ENCODE measurements at places on chromosomes 2 and 18.

- DNase-seq = peak; percentile 61
Measured at GRCh38 chr18:72871091-72871490, 3.3 kb upstream of the NETO1 start.

DNA sequence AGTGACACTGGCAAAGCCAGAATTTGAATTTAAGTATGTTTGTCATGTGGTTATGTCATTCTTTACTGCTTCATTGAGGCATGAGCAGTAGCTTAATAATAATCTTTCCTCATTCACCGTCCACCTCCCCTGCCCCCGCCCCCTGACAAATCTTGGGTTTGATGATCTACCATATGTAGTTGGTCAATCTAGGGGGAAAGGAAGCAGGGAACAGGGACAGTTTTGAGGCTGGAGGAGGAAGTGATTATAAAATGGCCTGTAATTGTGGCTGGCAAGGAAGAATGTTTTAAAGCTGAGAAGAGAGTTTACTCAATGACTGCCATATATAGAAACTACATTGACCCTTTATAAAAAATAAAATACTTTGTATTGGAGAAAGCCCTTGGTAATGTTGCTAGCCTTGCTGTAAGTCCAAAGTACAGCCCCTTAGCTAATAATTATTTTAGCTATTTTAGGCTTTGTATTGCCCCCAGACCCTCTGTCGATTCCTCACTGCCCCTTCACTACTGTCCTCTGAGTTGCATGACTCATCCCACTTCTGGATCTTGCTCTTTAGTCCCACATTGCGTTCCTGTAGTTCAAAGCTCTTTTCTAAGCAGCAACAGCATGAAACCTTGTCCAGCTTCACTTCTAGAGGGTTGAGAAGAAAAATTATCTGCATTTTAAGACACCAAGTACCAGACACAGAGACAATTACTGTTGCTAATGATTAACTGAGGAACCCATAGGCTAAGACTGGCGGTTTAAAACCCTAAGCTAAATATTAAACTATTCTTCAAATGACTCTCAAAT is 38.4 kb downstream of the PELI1 start:
- no peak for DNase-seq

GRCh38 chr2:226122041-226122440 is 677.6 kb downstream of the IRS1 start:
- no peak for DNase-seq

DNA sequence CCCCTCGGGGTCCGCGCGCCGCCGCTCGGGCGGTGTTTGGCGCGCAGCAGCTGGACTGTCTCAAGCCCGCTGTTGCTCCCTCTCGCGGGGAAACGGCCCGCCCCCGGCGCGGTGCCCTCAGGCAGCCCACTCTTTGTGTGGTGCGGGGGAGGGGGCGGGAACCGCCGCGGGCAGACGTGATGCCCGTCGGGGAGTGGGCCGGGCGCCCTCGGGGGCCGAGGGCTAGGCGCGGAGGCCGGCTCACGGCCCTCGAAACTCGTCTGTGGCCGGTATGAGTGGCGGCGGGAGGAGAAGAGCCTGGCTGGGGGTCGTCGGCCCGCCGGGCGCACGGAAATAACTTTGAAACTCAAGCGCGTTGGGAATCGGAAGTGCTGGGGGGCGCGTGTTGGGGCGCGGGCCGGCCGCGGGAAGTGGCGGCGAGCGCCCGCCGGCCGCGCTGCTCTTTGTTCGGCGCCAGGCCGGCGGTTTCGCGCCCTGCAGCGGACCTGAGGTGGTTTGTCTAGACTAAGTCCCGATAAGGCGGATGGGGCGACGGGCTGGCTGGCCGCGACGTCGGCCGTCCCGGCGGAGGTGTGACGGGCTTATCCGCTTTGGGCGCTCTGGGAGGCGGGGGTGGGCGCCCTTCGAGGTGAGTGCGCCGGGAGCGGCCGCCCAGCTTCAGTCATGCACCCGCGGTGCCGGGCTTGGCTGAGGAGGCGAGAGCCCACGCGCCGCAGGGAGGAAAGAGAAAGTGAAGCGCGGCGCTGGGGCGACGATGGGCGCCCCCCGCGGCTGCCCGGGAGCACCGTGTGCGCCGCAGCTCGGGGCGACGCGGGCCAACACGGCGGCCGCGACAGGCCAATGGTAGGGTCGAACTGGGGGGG is 679 bp downstream of the PTMA start:
- peak; percentile 48 for DNase-seq

DNA sequence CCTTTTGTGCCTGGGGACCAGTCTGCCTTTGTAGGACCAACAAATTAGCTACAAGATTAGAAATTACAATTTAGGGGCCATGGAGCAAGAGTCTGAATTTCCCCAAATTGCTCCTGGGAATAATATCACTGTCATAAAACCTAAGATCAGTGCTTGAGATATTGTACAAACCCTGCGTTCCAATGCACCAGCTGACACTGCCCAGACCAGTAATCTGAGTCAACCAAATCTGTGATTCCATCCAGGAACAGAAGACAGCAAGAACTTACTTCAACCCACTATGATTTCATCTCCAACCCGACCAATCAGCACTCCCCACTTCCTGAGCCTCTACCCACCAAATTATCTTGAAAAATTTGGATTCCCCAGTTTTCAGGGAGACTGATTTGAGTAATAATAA is 1305.0 kb upstream of the NRXN1 start:
- DNase-seq = peak; percentile 43

DNA sequence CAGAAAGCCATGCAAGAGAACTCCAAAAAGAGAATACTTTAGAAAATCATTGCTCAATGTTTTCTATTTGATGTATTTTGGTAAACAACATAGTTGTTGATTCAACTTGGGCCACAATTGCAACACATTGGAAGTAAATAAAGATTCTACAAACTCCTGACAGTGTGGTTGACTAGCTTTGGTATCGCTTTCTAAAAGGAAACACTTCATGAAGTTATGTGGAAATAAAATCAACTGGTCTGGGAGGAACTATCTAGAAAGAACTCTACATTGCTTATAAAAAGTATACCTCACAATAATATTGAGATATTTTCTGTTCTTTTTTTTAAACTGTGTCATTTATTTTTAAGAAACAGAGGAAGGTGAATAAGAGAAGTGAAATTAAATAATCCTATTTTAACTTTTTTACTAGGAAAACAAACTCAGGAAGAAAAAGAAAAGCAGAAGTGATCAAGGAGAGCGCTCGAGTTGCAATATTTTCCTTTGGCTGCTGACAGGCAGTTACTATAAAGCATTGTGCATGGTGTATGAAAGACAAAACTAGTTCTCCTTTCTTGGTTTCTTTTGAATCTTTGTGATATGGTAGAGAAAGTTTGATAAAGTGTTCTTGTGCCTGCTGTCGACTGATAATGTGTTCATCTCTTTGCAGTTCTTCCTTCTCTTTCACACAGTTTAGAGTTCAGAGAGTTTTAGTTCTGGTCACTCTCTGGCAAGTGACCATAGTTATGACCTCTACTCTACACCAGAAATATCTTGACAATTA is 3.0 kb downstream of the DHRS9 start:
- DNase-seq = no peak

DNA sequence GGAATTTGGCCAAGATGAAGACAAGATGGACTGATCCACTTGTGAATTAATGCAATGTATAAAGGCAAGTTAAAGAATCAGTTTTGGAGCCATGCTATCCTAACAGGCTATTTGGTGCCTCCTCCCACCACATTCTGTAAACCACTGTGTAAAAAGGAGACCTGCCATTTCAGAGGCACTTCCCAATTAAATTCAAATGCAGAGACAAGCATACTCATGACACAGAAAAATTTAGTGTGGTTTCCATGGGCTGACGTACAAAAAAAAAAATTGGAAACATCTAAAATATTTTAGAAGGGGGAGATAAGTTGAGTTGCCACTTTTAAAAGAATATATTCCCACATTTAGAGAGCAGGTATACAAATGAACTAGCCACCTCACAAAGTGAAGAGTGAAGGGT is 112.1 kb downstream of the TCF4 start:
- DNase-seq = no peak

DNA sequence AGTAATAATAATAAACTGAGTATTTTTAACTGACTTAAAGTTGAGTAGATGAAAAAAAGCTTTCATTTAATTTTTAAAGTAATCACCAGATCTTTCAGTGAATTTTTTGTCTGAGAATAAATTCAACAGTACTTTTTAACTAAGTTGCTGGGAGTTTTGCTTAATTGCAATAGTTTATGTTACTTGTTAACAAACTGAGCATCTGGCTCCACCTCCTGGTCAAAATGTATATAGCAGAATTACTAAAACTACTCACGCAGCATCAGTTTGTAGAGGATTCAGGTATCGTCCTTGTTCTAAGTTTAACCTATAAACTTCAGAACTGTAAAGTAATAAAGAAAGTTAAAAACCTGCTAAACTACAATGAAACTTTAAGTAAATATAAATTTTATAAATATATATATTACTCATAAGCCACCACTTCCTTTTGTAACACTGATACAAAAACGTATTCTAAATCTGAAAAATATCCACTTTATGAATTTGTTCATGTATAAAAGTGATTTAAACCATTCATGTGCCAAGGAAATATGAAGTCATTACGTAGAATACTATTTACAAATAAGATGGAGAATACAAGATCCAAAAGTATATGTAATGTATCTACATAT is 21.3 kb downstream of the NOL10 start:
- DNase-seq = peak; percentile 80

DNA sequence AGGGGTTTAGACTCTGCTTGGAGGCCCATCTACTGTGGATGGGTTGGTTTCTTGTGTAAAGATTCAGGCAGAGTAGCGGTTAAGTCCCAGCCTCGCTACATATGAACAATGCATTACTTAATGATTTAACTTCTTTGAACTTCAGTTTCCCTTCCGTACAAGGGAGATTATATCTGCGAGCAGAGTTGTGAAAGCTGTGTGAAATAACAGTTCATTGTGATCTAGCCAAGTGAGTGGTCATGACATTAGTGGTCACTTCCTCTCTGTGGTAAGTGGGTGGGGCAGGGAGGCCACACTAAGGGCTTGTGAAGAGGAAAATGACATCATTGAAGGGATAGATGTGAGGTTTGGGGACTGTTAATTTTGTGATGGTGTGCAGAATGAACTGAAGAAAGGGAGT is 14.1 kb upstream of the MEX3C start:
- DNase-seq = peak; percentile 96

- no peak for DNase-seq
Measured at GRCh38 chr2:118325321-118325955, 237.2 kb downstream of the INSIG2 start.

DNA sequence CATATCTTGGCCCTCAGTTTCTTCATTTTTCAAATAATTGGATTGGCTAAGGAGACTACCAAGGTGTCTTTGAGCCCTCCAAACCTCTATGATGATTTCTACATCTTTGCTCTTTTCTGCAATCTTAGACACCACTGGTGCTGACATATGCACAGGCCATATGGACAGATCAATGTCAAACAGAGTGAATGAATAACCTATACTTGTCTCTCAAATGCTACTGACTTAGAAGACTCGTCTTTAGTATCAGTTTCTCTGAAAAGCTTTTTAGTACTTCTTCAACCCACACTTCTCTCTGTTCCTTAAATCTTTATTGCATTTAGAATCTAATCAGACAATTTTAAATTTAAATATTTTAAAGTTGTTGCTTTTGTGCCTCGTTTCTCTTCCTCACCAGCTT is 258.2 kb downstream of the LTBP1 start:
- DNase-seq = no peak

DNA sequence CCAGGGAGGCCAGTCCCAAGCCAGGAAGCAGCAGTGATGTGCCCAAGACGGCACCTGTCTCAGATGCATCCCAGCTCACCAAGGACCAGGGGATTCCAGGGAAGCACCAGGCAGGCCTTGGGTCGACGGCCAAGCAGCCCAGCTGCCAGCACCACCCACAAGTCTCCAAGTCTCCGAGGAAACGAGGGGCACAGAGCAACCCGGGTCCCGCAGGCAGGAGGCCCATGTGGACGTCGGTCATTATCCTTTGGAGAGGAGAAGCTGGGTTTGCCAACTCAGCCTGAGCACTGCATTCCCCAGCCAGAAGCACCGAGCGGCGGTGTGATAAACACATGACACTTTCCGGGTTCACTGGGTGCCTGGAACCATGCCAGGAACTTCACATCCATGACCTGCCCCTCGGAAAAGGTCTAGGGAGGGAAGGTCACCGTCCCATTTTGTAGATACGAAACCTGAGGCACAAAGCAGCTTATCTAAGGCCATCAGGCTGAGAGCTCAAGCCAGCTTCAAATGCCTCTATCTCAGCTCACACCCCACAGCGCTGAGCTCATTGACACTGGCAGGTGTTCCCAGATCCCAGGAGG is 104.5 kb downstream of the ZNF516 start:
- no peak for DNase-seq

Data from cardiac fibroblast (primary cell).